ENCODE measurements at places on chromosomes 16 and 17.

GRCh38 chr16:54086791-54087190 is 199.8 kb downstream of the IRX3 start:
- DNase-seq, result no peak

DNA sequence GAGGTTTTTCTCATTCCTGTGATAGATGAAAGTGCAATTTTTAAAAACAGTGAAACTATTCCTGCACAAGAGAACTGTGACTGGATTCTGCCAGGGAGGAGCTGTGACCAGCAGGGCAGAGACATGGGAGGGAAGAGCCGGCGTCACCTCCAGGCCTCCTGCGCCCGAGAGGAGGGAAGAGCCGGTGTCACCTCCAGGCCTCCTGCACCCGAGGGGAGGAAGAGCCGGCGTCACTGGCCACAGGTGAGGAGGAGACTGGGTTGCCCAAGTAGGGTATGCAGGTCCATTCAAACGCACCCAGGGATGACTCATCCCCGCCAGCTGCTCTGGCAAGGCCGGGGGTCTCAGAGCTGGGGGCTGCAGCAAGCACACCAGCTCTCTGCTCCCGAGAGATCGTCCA is 56.7 kb downstream of the METRNL start:
- DNase-seq, result no peak

DNA sequence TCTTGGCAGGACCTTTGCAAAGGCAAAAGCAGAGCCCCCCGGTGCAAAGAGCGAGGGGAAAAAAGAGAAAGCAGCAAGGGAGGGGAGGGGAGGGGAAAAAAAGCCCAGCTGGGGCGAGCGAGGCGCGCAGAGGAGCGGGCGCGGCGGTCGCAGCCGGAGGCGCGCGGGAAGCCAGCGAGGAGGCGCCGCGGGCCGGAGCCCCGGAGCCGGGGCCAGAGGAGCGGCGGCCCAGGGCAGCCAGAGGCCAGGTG is 129 bp downstream of the IRX5 start:
- DNase-seq, result no peak

DNA sequence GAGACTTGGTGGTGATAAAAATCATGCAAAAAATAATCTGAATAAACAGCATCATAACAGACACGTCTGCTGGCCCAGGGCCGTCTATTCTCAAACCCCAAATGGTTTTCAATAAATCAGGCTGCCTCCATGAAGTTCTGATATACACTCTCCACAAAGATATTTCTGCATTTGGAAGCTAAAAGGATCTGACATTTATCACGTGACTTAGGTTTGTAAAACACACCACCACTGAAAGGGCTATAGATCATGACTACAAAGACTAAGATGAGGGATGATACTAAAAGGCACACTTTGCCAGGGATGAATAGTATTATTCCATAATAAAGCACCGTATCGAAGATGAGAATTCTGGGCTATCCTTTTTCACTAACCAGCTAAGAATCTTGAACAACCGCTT is 67.6 kb upstream of the ADAMTS18 start:
- no peak for DNase-seq

GRCh38 chr17:75006653-75007052 is 5.8 kb upstream of the MRPL58 start:
- DNase-seq, result no peak

Data from NCI-H1417 treated with DMSO at 0.1 percent for 48 hours (cell line).